ENCODE measurements at places on chromosomes 3 and 15.
A peak's percentile ranks its signal among the peaks of the same experiment; 100 is the strongest.

- no peak for DNase-seq
These were observed 22.4 kb downstream of the CXCR6 start for GRCh38 chr3:45965653-45966052.

DNA sequence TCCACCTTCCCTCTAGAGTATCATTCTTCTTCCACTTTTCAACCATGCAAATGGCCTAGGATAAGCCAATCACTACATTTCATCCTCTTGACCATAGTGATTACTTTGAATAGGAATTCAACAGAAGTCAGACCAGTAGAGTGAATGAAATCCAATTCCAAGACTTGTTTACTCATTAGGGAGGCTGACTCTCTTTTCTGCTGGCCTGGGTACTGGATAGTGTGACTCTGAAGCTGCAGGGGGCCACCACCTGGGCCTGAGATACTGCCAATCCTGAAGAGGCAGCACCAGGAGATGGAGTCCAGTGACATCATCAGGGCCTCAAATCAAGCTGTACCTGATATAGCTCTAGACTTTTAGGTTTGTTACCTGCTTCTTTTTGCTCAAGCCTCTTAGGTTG, 7.0 kb upstream of the FSTL1 start:
- DNase-seq, result no peak

GRCh38 chr3:151673974-151674373, 59.8 kb upstream of the AADACL2 start:
- no peak for DNase-seq

- DNase-seq, result no peak
These were observed 39.0 kb downstream of the TSC22D2 start for GRCh38 chr3:150447084-150447483.

- DNase-seq, result no peak
These were observed 160.3 kb downstream of the SMAD6 start for GRCh38 chr15:66862111-66862939.

- no peak for DNase-seq
These were observed 96.7 kb downstream of the FOXP1 start for GRCh38 chr3:71486831-71487230.

GRCh38 chr3:126153695-126154360, 26.6 kb downstream of the ALDH1L1 start:
- DNase-seq, result no peak

DNA sequence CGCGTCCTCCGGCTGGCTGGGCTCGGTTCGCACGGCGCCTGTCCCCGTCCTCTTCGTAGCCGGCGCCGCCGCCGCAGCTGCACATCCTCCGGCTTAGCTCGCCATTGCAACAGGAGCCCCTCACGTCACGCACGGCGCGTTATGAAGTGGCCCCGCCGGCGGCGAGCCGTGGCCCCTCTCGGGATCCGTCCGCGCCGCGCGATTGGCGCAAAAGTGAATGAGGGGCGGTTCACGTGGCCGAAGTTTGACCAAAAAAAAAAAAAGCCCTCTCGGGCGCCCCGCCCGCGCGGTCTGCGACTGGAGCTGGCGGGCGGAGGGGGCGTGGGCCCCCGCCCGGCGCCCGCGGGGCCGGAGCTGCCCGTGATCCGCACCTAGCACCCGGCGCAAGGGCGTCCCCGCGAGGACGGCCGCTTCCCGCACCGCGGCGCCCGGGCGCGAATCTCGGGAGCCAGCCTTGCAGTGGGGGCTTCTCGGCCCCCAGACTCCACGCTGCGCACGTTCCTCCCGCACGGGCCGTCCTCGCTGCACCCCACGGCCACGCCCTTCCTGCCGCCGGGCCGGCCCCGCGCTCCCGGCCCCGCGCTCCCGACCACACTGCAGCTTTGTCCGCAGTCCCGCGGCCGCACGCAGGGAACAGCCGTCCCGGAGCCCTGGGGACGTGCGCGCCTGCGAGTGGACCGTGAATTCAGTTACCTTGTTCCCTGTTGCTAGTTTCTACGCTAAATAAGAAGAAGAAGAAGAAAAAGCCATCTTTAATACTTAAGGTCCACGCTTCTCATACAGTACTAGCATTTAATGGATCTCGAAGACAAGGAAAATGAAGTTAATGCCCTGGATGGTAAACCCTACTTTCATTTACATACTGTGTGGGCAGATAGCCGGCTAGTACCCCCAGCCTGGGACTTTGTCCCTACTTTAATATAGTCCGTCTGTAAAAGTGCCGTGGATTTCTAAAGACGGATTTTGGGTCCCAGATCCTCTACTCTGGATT, at the start of gene CHSY1:
Gene CHSY1 (minus strand): TSS at position 219 of the 991 bp plus-strand sequence. CDS start 592 bp downstream, outside the sequence.
- peak; percentile 86 for DNase-seq

GRCh38 chr15:59104602-59104911, 389 bp upstream of the CCNB2 start:
- no peak for DNase-seq

DNA sequence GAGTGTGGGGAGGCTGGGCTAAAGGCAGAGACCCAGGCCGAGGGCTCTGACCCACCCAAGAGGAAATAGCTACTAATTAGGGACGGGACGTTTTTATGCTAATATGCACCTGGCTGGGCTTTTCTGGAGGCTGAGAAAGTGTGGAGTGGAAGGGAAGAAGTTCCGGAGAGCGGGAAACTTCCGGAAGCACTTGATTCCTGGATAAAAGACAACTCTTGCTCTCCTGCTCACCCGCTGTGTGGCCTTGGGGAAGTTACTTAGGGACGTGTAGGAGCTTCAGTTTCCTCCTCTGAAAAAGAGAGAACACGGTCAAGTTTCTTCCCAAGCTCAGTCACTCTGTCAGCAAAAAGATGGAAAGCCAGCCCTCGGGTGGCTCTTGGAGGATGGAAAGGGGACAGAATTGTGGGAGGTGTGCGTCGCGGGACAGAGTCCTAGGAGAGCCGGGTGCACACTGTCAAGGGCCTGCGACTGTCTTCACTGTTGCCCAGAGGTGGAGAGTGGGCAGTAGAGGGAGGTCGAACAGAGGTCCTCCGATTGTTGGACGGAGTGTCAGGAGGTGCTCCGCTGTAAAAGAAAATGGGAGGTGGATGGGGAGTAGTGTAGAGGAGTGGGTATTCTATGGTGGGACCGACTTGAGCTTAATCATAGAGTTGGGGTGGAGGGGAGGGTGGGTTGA, 43.2 kb downstream of the EPHB3 start:
- DNase-seq, result no peak

DNA sequence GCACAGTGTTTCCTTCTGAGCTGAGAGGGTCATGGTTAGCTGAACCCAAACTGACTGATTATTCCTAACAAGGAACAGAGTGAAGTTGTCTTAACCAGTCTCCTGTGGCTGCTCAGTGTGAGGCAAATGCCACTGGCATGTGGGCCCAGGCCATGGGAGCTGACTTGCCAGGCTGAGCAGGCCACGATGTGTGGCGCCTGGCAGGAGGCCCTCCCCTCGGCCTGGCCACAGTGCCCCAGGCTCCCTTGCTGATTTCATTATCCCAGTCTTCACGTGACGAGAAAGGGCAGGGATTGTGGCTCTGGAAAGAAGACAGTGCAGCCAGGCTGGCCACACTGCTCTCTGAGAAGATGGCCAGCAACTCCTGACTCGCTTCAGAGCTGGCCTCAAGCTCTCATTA, 58.8 kb downstream of the SLCO2A1 start:
- no peak for DNase-seq

DNA sequence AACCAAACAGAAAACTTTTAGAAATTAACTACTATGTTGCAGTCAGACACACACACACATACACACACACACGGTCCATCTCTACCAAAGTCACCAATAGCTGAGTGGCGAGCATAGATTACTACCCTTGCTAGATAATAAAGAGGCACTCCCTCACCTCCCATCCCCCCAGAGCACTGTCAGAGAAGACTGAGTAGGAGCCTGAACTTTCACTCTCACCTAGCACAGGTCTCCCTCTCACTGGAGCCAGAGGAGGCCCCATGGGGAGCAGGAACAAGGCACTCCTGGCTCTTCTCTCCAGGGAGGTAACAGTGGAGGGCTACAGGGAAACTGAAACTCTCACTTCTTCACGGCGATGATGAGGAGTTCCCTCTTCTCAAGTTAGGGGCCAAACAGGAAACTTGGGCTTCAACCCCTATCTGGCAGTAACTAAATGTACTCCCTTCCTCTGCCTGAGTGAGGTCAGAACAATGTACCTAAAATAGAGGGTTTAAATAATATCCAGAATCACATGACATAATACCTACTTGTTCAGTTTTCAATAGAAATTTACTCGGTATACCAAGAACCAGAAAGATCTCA, 975.3 kb upstream of the GBE1 start:
- no peak for DNase-seq

DNA sequence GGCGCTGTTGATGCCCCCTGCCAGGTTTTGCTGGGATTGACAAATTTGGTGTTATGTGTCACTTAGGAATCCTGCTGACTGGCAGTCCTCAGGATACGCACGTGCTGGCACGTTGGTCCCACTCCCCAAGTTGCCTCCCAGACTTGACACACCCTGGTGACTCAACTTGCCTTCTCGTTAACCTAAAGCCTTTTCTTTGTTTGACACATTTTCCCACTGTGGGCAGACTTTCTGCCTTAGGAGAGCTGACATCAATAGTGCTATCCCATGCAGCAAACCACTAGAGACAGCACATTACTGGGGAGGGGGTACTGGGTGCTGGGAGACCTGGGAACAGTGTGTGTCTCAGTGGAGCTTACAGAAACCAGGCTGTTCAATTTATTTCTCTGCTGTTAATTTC, 104.3 kb downstream of the OXNAD1 start:
- no peak for DNase-seq

- no peak for DNase-seq
These were observed 59.5 kb downstream of the BFSP2 start for GRCh38 chr3:133459400-133459799.

DNA sequence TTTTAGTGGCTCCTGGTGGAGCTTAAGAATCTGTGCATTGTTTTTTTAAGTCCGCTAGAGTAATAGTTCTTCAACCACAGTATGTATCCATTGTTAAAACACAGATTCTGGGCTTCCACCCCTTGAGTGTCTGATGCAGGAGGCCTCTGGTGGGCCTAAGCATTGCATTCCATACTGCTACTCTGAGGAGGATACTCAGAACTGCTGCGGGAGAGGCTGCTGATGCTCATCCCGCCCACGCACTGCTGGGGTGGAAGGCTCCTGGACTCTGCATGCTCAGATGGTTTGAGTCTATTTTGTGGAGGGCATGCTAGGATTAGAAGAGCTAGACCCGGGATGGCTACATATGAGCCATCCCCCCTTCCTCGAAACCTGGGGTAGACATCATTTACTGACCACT, 74.4 kb downstream of the THSD4 start:
- no peak for DNase-seq

DNA sequence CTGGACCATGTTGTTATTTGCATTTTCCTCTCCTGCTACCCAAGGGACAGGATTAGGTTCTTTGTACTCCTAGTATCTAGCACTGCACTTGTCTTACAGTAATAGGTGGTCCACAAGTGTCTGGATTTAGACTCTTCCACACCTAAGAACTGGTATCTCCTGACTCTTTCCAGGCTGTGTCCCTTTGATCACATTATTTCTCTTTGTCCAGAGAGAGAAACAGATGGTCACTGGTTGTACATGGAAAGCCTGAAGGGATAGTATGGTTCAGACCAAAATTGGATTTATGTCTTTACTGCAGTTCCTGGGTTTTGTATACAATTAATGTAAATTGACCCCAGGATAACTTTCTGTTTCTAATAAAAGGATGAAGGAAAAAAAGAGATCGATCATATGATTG, 64.0 kb downstream of the PDE8A start:
- no peak for DNase-seq

- no peak for DNase-seq
These were observed 273.6 kb downstream of the MECOM start for GRCh38 chr3:169389925-169390253.

GRCh38 chr3:37864904-37865303, 3.2 kb downstream of the CTDSPL start:
- no peak for DNase-seq

Data from stimulated activated CD8-positive, alpha-beta memory T cell treated with anti-CD3 and anti-CD28 coated beads, Interleukin-7, amount 100 ng/mL, for 4 hours (primary cell).